Fibroblast of the aortic adventitia (primary cell): ENCODE measurements at places on chromosomes 4 and X. TPM values are rescaled to one million over a fixed set of nuclear protein-coding genes. Genes with fewer than 3 reads are reported as not detected.

Gene KDM5C
- 51.7 and 76.4 TPM in 2 replicates for total RNA-seq

Gene WFS1
- 9.7 and 14.3 TPM in 2 replicates for total RNA-seq

Gene WDR45
- 66.5 and 73.9 TPM in 2 replicates for total RNA-seq

Gene PASD1
- not detected in 2 replicates for total RNA-seq

Gene DDX60
- total RNA-seq, result 24.8 and 49.0 TPM in 2 replicates

Gene RHOXF2B
- total RNA-seq, result not detected in 2 replicates

Gene FRMD7
- not detected in 2 replicates for total RNA-seq

Gene BEX3
- total RNA-seq, result 222 and 678 TPM in 2 replicates

Gene CLIC2
- 12.6 and 104 TPM in 2 replicates for total RNA-seq
